ENCODE measurements at places on chromosomes 4 and X. TPM values are rescaled to one million over a fixed set of nuclear protein-coding genes. Genes with fewer than 3 reads are reported as not detected.
A peak's percentile ranks its signal among the peaks of the same experiment; 100 is the strongest.

PWWP3B gene
- total RNA-seq: 0.69 TPM

PAGE5 gene
- total RNA-seq: not detected

ATP2B3 gene
- total RNA-seq: 0.20 TPM

LONRF3 gene
- 34.9 TPM for total RNA-seq

CENPVL1 gene
- not detected for total RNA-seq

TAF7L gene
- not detected for total RNA-seq

CT45A7 gene
- total RNA-seq: not detected

RASL11B gene
- 2.1 TPM for total RNA-seq

- DNase-seq: peak; percentile 28
- H3K36me3 ChIP-seq: no peaks in the 10 kb centered on the region
- peak overlapping the region; percentile 92 for H3K27ac ChIP-seq
- H3K4me3 ChIP-seq: peak overlapping the region; percentile 67
Observed at GRCh38 chr4:110198049-110198434, 373 bp downstream of the ELOVL6 start.

GRCh38 chr4:36138220-36138619 lies 106.1 kb downstream of the ARAP2 start:
- no peaks in the 10 kb centered on the region for H3K27me3 ChIP-seq
- H3K27ac ChIP-seq: no peak overlapping the region
- no peaks in the 10 kb centered on the region for H3K4me1 ChIP-seq
- peaks cover 5% of the 10 kb centered on the region for H3K36me3 ChIP-seq
- H3K4me3 ChIP-seq: no peak overlapping the region

GRCh38 chrX:149060921-149061320 lies 444.2 kb downstream of the IDS start:
- no peaks in the 10 kb centered on the region for H3K36me3 ChIP-seq
- H3K27me3 ChIP-seq: no peaks in the 10 kb centered on the region
- no peak overlapping the region for H3K27ac ChIP-seq
- DNase-seq: no peak
- H3K4me3 ChIP-seq: no peak overlapping the region

- H3K36me3 ChIP-seq: no peaks in the 10 kb centered on the region
- no peak for DNase-seq
- no peak overlapping the region for H3K4me3 ChIP-seq
- H3K27ac ChIP-seq: no peak overlapping the region
Observed at GRCh38 chr4:83561381-83561780, 25.5 kb downstream of the GPAT3 start.

DNA sequence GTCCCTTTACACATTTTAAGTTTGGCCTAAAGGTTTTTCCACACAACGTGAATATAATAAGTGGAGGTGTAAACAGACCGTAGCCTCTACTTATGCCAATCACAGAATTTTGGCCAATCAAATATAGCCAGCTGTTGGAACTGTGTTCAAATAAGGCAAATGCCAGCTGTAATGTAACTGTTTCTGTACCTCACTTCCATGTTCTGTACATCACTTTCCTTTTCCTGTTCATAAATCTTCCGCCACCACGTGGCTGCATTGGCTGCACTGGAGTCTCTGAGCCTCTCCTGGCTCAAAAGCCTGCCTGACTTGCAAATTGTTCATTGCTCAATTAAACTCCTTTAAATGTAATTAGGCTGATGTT lies 105.1 kb upstream of the SMIM31 start:
- no peak overlapping the region for H3K4me3 ChIP-seq
- H3K27me3 ChIP-seq: no peaks in the 10 kb centered on the region

DNA sequence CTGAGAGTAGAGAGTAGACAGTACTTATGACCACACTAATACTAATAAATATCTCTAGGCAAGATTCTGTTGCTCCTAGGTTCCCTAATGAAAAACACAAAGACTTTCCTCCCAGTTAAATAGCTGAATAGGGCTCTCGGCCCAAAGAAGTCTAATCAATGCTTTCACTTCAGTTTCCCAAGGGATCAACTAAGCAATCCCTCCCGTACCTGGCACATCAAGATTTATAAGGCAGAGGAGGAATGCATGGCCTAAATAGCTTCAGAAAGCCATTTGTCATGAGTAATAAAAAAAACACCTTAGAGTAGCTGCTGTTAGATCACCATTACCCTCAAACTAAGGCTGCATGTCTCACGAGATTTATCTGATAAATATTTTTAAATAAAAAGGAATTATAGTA lies 56.8 kb upstream of the EXOC1L start:
- H3K4me1 ChIP-seq: no peaks in the 10 kb centered on the region
- H3K27ac ChIP-seq: no peak overlapping the region
- no peak overlapping the region for H3K4me3 ChIP-seq
- no peak for DNase-seq
- H3K27me3 ChIP-seq: no peaks in the 10 kb centered on the region

- H3K27ac ChIP-seq: no peak overlapping the region
- H3K27me3 ChIP-seq: no peaks in the 10 kb centered on the region
- no peaks in the 10 kb centered on the region for H3K4me1 ChIP-seq
Observed at GRCh38 chrX:23937100-23937499, 29.3 kb downstream of the CXorf58 start.

DNA sequence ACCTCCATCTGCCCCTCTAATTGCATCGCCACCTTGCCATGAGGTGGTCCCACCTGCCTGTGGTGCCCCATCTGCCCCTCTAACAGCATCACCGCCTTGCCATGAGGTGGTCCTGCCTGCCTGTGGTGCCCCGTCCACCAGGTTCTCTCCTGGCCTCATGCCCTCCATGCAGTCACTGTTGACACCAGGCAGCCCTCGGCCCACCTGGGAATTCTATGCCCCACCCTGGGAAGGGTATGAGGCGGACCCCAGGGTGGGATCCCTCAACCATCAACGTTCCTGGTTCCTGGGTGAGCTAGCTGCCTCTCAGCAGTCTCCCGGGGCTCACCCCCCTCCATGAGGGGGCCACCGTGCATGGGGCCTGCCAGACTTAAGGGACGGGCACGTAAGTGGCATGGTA lies 38.9 kb downstream of the ACOX3 start:
- H3K27me3 ChIP-seq: no peaks in the 10 kb centered on the region
- no peak overlapping the region for H3K4me3 ChIP-seq
- peaks cover 54% of the 10 kb centered on the region for H3K36me3 ChIP-seq
- no peak for DNase-seq
- H3K4me1 ChIP-seq: peaks cover 11% of the 10 kb centered on the region
- no peak overlapping the region for H3K27ac ChIP-seq

DNA sequence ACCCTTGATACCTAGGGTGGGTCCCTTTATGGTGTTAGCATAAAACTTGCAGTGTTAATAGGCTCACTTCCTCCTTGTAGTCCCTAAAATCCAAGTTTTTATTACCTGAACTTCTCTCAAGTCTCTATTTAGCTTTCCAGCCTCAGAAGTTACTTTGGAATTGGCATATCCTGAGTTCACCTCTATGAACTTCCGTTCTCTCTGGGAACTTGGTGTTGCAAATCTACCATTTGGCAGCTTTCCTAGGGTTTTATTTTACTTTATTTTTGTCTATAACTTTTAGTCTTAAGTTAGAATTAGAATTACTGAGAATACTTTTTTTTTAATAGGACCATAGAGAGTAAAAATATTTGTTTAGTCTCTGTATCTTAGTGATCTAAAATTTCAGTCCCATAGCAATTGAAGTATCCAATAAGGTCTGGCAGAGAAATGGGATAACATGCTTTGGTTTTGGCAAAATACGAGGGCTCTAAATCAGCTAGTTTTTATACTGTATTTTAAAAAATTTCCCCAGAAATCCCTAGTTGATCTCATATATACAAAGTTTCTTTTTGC lies 30.3 kb upstream of the NAF1 start:
- no peaks in the 10 kb centered on the region for H3K36me3 ChIP-seq
- no peaks in the 10 kb centered on the region for H3K27me3 ChIP-seq
- no peak overlapping the region for H3K4me3 ChIP-seq

DNA sequence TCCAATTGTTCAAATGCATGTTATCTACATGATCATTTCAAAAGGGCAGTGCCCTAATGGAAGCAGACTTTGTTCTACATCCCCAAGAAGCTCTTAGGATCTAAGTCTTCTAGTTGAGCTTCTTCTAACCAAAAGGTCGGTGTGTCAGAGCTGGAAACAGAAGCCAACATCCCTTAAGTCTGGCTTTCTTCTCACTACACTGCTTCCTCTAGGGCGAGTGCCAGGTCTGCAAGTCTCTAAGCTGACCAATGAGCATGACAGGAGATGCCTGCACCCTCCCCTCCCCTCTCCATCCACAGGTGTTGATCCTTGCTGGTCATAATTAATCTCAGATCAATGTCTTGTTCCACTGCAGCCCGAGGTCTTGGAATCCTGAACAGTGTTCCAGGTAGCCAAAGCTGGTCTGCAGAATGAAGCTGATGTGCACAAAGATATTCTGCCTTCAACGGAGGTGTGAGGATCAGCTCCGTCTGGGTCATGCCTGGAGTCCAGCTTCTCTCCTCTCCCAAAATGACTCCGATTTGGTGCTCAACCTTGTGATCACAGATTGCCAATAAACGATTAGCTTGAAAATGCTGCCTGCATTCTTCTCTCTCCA lies 44.1 kb downstream of the WDR1 start:
- DNase-seq: no peak
- peaks cover 74% of the 10 kb centered on the region for H3K36me3 ChIP-seq
- no peaks in the 10 kb centered on the region for H3K27me3 ChIP-seq
- H3K4me1 ChIP-seq: no peaks in the 10 kb centered on the region
- no peak overlapping the region for H3K27ac ChIP-seq
- H3K4me3 ChIP-seq: no peak overlapping the region

- no peak overlapping the region for H3K27ac ChIP-seq
- no peaks in the 10 kb centered on the region for H3K4me1 ChIP-seq
- H3K27me3 ChIP-seq: no peaks in the 10 kb centered on the region
- H3K36me3 ChIP-seq: no peaks in the 10 kb centered on the region
Observed at GRCh38 chrX:113743069-113743468, 840.8 kb upstream of the HTR2C start.

- H3K27me3 ChIP-seq: no peaks in the 10 kb centered on the region
- H3K27ac ChIP-seq: peak overlapping the region; percentile 63
- H3K36me3 ChIP-seq: no peaks in the 10 kb centered on the region
- DNase-seq: no peak
Observed at GRCh38 chrX:136055651-136056221, 70.5 kb downstream of the SLC9A6 start.

DNA sequence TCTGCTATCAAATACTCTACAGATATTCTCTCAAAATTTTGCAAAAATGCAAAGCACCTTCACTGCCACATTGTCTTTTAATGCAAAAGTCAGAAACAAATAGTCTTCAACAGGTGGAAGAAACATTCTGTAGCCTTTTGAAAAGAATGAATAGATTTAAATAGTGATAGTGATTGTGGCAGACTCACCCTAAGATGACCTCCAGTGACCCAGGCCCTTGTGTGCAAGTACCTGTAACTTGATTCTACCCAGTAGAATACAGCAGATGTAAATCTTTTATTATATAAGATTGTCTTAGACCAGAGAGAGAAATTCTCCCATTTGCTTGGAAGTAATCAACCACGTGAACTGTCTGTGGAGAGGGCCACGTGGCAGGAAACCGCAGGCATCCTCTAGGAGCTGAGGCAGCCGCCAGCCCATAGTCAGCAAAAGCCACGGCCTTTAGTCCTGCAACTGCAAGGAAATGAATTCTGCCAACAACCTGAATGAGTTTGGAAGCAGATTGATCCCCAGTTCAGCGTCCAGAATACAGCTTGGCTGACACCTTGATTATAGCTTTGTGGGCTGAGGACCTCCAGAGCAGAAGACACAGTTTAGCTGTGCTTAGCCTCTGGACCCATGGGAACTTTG lies 272.5 kb downstream of the ARHGAP10 start:
- H3K36me3 ChIP-seq: no peaks in the 10 kb centered on the region
- no peak overlapping the region for H3K27ac ChIP-seq
- H3K4me1 ChIP-seq: no peaks in the 10 kb centered on the region
- no peaks in the 10 kb centered on the region for H3K27me3 ChIP-seq
- DNase-seq: no peak
- H3K4me3 ChIP-seq: no peak overlapping the region

- H3K4me3 ChIP-seq: no peak overlapping the region
- peaks cover 13% of the 10 kb centered on the region for H3K36me3 ChIP-seq
- H3K27me3 ChIP-seq: no peaks in the 10 kb centered on the region
- DNase-seq: no peak
- no peaks in the 10 kb centered on the region for H3K4me1 ChIP-seq
Observed at GRCh38 chr4:53349091-53349491, 16.8 kb downstream of the SCFD2 start.

DNA sequence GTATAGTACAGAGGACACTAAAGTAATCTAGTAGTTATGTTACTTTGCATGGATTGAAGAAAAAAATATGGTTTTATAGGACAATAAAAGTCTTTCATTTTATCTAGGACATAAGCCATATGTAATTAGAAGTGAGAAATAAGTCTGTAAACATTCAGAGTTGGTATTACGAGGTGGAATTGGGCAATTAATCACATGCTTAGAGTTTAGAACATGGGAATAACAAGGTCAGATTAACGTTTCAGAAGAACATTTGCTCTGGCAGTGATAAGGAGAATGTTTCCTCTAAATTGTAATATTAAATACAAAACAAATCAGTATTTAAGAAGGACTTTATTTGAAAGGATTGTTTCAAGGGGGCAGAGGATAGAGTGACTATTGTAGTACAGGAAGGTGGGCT lies 15.6 kb upstream of the SULT1E1 start:
- no peaks in the 10 kb centered on the region for H3K27me3 ChIP-seq
- H3K36me3 ChIP-seq: no peaks in the 10 kb centered on the region
- DNase-seq: no peak
- H3K4me3 ChIP-seq: no peak overlapping the region

DNA sequence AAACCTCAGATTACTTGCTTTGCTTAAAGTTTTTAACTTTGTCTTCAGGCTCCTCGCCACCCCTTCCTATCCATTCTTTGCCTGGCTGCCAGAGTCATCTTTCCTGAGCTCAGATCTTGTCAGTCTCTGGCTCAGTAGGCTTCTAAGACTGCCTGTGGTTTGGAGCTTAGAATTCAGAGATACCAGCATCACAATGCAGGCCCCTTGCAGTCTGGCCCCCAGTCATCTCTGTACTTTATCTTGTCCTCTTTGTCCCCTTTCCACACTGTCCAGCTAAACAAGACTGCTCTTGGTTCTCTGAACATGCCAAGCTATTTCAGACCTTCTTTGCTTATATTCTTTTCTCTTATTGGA lies 3.0 kb downstream of the KIAA0232 start:
- no peak for DNase-seq
- no peak overlapping the region for H3K27ac ChIP-seq
- H3K4me1 ChIP-seq: peaks cover 37% of the 10 kb centered on the region

DNA sequence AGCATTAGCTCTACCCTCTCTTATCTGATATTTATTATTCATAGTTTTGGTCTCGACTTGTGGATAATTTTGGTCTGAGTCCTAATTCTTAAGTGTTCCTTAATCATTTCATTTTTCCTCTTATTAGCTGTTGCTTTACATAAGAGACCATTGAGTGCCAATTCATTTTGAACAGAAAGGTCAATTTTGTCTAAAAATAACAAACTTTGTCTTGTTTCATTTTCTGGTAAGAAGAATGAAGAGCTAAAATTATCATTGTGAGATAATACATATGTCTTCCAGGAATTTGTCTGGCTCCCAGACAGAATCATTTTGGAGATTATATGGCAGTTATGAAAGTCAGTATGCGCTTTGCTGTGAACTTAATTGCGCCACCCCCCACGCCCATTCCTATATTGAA lies 1471.8 kb downstream of the PCDH7 start:
- H3K4me1 ChIP-seq: no peaks in the 10 kb centered on the region
- no peak overlapping the region for H3K27ac ChIP-seq
- no peaks in the 10 kb centered on the region for H3K36me3 ChIP-seq
- H3K27me3 ChIP-seq: no peaks in the 10 kb centered on the region
- no peak overlapping the region for H3K4me3 ChIP-seq
- no peak for DNase-seq

Data from upper lobe of left lung (tissue), 6 donors.